NCI-H1105 treated with DMSO at 0.1 percent for 48 hours (cell line): ENCODE measurements at places on chromosomes 4 and X.

DNA sequence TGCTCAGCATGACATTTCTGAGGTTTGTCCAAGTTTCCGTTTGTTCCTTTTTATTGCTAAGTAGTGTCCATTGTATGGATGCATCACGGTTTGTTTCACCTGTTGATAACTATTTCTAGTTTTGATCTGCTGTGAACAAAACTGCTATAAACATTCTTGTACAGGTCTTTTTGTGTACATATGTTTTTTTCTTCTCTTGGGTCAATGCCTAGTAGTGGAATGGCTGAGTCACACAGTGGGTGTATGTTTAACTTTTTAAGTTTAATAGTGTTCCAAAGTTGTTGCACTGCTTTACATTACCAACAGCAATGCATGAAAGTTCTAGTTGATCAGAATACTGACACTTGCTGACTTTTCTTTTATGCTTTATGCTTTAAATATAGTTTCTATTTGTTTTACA, 76.7 kb downstream of the MAOB start:
- DNase-seq, result no peak

- DNase-seq, result peak; percentile 28
These were observed 11.1 kb downstream of the LEF1 start for GRCh38 chr4:108157655-108158054.

DNA sequence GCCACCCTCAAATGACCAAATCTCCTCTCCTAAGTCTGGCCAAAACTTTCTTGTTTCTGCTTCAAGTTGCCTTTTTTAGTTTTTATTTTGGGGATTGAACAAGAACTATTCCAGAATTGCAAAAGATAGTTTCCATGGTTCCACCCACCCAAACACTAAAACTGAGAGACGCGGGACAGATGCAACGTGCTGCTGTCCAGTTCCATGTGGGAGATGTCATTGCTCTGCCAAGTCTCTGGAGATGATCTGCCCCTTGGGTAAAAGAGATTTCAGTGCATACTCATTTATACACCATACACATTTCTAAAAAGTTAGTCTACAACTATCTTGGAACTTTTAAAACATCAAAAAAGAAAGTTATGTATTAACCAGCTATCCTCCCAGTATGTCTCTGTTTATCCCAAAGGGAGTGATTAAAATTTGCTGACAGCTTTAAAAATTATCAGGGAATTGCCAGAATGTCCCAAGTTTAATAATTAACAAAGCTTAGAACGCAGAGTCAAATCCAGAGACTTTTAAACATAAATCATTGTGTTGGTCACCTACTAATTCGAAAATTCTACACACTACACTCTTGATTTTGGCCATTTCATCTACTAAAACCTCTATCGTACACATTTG, 3.2 kb downstream of the MAOB start:
- DNase-seq, result no peak

- no peak for DNase-seq
These were observed 823.0 kb downstream of the FAT4 start for GRCh38 chr4:126137782-126138170.

DNA sequence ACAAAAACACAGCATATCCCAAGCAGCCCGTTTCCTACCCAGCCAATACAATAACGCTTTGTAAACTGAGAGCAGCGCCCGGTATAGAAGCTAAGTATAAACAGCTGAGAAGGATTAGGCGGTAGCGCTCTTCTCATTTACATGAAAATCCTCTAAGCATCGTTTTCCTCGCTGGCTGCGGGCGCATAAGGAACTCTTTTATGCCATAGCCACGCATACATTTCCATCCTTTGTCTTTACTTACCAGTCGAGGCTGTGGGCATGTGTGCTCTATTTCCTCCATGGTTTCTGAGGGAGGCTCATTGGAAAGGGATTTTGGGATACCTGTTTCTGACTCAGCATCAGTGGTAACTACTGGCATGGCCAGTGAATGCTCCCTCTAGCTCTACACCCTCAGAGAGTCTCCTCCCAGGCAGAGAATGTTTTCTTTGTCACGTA, 383 bp downstream of the PCYT1B start:
- DNase-seq, result peak; percentile 61

- DNase-seq, result no peak
These were observed 32.7 kb downstream of the RUFY3 start for GRCh38 chr4:70754470-70754869.

DNA sequence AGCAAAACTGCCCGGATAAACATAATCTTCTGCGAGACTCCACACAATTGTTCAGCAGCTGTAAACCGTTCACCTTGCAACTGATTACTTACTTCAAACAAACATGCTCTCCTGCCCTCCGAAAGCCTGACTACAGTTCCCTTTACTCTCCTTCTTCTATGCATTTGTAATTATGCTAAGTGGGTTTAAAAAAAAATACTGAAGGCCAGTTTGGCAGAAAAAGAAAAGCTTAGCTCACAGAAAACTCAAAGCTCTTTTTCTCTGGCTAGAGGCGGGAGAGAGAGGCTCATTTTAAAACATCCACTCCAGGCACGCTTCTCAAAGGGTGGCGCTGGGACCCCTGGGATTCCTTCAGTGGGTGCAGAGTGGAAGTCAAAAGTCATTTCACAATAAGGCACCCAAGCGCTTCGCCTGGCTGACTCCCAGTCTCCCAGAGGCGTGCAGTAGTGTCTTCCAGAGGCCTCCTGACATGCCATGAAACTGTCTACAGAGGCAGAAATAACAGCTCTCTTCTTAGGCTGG, 1.9 kb downstream of the DHRSX start:
- DNase-seq, result no peak

- no peak for DNase-seq
These were observed 80.6 kb upstream of the ENPP6 start for GRCh38 chr4:184298254-184298653.

GRCh38 chr4:122781486-122781885, 45.1 kb upstream of the FGF2 start:
- no peak for DNase-seq

DNA sequence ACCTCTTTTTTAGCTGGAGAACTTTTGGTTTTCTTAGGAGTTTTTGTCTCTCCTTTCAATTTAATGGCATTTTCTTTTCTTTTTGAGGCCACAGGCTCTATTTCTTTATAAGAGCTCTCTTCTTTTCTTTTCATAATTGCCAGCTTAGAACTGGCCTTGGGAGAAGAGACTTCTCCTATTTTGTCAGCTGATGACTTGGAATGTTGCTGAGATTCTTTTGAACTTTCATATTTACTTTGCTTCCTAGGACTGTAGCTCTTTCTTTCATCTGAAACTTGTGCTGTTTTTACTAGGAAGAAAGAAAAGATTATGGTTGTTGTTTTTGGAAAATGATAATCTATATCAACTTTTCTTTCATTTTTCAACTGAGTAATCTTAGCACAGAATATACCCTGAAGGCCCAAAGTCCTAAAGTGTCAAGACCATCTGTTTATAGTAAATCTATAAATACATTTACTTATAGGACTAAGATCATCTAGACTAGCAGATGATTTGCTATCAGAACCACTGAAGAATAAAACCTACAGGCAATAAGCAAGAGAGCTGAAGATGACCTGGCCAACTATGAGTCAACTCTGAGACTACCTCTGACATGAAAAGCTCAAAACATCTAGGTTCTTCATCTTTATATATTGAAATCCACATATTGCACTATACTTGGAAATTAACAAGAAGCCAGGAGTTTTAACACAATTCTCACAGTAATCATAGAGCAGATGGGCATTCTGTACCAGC, 45.6 kb downstream of the RFC1 start:
- DNase-seq, result no peak

GRCh38 chr4:4200624-4201023, 26.1 kb downstream of the OTOP1 start:
- DNase-seq, result no peak

DNA sequence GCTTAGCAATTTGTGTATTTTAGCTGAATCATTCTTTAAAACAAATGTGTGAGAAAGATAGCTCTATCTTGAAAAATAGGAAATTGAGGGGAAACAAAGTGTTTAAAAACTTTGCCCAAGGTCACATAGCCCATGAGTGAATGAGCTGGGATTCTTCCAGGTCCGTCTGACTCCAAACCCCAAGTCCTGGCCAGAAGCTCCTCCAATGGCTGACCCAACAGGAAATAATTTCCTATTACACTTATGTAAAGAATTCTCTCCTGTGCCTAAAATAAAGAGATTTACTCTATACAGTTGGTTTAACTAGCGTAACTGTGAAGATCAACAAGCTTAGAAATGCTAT, 287.6 kb downstream of the ARHGAP24 start:
- no peak for DNase-seq

DNA sequence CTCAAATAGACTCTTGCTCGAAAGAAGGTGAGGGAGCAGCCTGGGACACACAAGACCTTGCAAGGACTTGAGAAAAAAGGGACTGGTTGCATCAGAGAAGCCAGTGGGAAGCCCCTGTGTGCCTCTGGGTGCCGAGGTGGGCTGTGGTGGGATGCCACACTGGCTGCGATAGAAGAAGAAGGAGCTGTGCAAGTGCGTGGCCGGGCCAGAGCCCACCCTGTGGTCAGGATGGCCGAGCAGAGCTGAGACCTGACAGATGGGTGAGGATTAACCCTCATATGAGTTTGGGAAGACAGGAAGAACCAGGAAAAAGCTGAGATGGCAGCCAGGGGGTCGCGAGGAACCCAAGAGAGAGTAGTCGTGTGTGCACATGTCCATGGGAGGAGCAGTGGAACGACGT, 44.6 kb upstream of the HGFAC start:
- DNase-seq, result no peak

DNA sequence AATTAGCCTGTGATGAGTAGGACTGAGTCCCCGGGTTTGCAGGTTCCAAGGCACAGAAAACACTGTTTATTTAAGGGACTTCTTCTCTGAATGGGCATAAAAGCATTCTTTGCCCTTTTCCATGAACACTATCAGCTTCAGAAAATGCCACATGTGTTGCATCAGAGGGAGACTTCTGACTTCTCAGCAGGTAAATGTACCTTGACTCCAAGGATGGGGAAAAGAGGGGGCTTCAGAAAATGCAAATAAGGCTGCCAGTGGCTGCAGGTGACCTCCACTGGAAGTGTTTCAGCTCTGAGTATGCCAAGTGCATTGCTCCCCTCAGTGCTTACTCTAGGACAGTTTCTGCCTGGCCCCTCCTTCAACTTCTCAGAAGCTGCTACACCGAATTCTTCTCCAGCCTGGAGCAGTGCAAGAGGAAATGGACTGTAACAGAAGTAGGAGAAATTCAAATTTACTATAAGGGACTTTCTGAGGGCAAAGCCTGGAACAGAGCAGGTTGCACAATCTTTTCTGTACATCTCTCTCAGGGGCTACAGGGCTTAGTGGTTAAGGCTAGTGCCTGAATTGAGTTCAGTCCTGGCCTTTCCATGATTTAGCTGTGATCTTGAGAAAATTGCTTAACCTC, 233.2 kb downstream of the PTTG2 start:
- DNase-seq, result no peak

- DNase-seq, result peak; percentile 0
These were observed 23.4 kb downstream of the DHX15 start for GRCh38 chr4:24560868-24561368.

- DNase-seq, result no peak
These were observed 115.7 kb downstream of the NDST4 start for GRCh38 chr4:114997576-114998247.

DNA sequence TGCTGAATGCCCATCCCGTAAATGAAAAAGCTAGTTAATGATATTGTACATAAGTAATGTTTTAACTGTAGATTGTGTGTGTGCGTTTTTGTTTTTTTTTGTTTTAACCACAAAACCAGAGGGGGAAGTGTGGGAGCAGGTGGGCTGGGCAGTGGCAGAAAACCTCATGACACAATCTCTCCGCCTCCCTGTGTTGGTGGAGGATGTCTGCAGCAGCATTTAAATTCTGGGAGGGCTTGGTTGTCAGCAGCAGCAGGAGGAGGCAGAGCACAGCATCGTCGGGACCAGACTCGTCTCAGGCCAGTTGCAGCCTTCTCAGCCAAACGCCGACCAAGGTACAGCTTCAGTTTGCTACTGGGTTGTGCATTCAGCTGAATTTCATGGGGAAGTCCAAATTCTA, at the start of gene SPP1:
Gene SPP1, plus strand, starts transcription at position 249 of the 400 bp plus-strand sequence. CDS start 1,182 bp downstream, outside the sequence.
- no peak for DNase-seq

GRCh38 chr4:52718123-52718522, 33.1 kb downstream of the ERVMER34-1 start:
- no peak for DNase-seq

GRCh38 chrX:120308959-120309872, 2.0 kb downstream of the TMEM255A start:
- DNase-seq, result peak; percentile 67

DNA sequence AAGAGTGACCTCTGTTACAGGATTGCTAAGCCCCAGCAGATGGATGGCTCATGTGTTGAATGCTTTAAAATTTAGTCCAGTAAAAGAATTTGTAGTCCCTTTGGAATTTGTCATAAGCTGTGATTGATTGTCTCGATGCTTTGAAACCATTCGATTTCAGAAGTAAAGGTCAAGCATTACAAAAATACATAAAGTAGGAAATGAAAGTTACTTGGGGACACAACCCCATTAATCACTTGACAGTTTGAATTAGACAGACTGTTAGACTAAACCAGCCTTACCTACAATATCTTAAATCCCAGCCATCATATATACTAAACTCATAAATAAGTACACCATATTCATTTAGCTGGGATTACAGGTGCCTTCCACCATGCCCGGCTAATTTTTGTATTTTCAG, 6.6 kb downstream of the REST start:
- no peak for DNase-seq

DNA sequence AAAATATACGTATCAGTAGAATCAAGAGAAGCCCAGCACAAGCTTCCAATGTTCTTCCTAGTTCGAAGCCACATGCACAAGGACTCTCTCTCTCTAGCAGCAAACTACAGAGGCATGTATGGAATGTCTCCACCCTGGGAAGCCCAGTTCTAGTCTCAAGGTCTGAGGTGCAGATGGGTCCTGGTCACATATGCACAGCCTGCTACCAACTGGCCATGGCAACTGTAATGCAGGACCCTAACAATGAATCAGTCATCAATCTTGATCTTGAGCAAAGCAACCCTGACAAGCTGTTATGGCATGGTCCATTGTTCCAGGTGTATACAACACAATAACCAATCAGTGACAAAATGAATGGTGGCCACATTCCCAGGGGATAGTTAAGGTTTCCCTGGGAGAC, 55.8 kb downstream of the MBNL3 start:
- no peak for DNase-seq

DNA sequence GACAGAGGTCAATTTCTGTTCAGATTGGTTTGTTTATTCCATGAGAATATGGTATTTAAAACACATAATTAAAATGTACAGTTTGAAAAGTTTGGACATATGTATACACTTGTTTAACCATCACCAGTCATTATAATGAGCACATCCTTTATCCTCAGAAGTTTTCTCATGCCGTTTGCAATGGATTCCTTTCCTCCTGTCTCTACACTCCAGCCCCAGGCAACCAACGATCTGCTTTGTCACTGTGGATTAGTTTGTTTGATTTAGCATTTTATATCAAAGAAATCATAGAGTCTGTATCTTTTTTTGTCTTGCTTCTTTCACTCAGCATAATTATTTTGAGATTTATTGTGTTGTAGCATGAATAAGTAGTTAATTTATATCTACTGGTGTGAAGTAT, 243.0 kb upstream of the TRAM1L1 start:
- DNase-seq, result no peak

DNA sequence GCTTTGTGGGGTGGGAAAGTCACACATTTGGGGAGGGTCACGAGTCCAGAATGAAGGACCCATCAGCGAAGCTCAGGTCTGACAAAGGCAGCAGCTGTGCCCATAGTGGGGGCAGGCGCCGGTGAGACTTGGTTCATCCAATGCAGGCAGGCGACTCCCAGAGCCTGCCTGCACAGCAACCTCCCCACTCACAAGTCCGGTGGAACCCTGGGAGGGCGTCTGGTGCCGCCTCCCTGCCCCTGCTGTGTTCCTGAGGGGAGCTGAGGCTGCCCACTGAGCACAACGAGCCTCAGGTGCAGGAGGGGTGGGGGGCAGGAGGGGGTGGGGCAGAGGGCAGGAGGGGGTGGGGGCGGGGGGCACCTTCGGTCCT, 13.7 kb downstream of the LRPAP1 start:
- no peak for DNase-seq
